ENCODE measurements at places on chromosomes 12 and 14. TPM values are rescaled to one million over a fixed set of nuclear protein-coding genes. Genes with fewer than 3 reads are reported as not detected.

GRCh38 chr12:114686773-114687500 lies 3.0 kb upstream of the TBX3 start:
- no peaks in the 10 kb centered on the region for H3K36me3 ChIP-seq
- no peaks in the 10 kb centered on the region for H3K4me1 ChIP-seq
- H3K4me3 ChIP-seq = no peak overlapping the region
- no peak for DNase-seq
- H3K27me3 ChIP-seq = no peaks in the 10 kb centered on the region

DNA sequence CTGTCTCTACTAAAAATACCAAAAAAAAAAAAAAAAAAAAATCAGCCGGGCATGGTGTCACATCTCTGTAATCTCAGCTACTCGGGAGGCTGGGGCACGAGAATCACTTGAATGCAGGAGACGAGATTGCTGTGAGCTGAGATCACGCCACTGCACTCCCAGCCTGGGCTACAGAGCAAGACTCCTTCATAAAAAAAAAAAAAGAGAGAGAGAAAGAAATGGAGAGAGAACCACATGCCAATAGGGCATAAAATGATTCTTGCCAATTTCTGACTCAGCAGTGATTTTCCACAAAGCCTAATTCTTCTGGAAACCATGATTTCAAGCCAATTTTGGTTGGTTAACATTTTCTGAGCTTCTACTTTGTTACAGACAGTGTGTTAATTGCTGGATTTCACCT lies 250.4 kb upstream of the SEL1L start:
- no peaks in the 10 kb centered on the region for H3K36me3 ChIP-seq
- no peak overlapping the region for H3K4me3 ChIP-seq
- no peak for DNase-seq
- H3K27ac ChIP-seq = no peak overlapping the region
- no peaks in the 10 kb centered on the region for H3K27me3 ChIP-seq
- no peaks in the 10 kb centered on the region for H3K4me1 ChIP-seq

GRCh38 chr12:126776026-126776655 lies 1490.8 kb upstream of the TMEM132C start:
- no peak overlapping the region for H3K27ac ChIP-seq
- no peak overlapping the region for H3K4me3 ChIP-seq
- no peak for DNase-seq

GRCh38 chr12:50922820-50923219 lies 29.5 kb upstream of the HIGD1C start:
- H3K27ac ChIP-seq = no peak overlapping the region
- H3K36me3 ChIP-seq = no peaks in the 10 kb centered on the region
- no peaks in the 10 kb centered on the region for H3K27me3 ChIP-seq
- no peak overlapping the region for H3K4me3 ChIP-seq
- peak; percentile 9 for DNase-seq

DNA sequence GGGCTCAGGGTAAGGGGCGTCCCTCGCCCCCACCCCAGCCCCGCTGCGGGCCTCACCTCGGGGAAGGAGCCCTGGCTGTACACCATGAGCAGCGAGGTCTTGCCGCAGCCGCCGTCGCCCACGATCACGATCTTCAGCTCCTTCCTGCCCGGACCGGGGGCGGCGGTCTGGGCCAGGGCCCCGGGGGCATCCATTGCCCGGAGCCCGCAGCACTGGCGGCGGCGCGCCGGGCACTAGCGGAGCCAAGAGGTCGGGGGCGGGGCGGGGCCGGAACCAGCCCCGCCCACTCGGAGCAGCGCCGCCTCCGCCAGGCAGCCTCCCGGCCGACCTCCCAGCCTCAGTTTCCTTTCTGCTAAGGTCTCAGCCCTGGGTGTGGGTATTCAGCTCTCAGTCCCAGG lies at the start of gene RHOF:
TSS of gene RHOF (minus strand) at position 249 of the 398 bp plus-strand sequence. CDS start at position 194, 55 bp downstream.
- peaks cover 40% of the 10 kb centered on the region for H3K4me1 ChIP-seq
- no peaks in the 10 kb centered on the region for H3K27me3 ChIP-seq
- no peak within 1 kb of the TSS for H3K4me3 ChIP-seq
- DNase-seq = no peak

DNA sequence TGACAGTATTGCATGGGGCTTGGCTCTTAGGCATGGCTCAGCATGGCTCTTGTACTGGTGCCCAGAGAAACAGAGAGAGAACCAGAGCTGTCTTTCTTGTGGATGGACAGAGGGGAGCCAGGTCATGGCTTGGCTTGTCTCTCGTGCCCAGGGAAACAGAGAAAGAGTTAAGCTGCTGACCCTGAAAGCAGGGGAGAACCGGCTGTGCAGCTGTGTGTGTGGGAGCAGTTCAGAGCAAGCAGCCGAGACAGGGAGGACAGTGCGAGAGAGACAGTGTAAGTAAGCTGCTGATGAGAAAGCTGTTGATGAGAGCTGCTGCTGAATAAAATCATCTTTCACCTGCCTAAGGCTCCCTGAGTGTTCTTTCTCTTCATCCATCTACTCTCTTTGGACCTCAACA lies 61.3 kb upstream of the DDHD1 start:
- H3K36me3 ChIP-seq = no peaks in the 10 kb centered on the region
- H3K27me3 ChIP-seq = no peaks in the 10 kb centered on the region
- no peak overlapping the region for H3K4me3 ChIP-seq
- no peak for DNase-seq
- H3K4me1 ChIP-seq = no peaks in the 10 kb centered on the region
- H3K27ac ChIP-seq = no peak overlapping the region

GRCh38 chr14:78917462-78917861 lies 747.3 kb downstream of the NRXN3 start:
- no peak overlapping the region for H3K27ac ChIP-seq
- H3K36me3 ChIP-seq = no peaks in the 10 kb centered on the region

GRCh38 chr14:30462358-30462757 lies 96.6 kb upstream of the G2E3 start:
- H3K4me3 ChIP-seq = no peak overlapping the region
- H3K27me3 ChIP-seq = no peaks in the 10 kb centered on the region
- H3K27ac ChIP-seq = no peak overlapping the region
- no peak for DNase-seq

DNA sequence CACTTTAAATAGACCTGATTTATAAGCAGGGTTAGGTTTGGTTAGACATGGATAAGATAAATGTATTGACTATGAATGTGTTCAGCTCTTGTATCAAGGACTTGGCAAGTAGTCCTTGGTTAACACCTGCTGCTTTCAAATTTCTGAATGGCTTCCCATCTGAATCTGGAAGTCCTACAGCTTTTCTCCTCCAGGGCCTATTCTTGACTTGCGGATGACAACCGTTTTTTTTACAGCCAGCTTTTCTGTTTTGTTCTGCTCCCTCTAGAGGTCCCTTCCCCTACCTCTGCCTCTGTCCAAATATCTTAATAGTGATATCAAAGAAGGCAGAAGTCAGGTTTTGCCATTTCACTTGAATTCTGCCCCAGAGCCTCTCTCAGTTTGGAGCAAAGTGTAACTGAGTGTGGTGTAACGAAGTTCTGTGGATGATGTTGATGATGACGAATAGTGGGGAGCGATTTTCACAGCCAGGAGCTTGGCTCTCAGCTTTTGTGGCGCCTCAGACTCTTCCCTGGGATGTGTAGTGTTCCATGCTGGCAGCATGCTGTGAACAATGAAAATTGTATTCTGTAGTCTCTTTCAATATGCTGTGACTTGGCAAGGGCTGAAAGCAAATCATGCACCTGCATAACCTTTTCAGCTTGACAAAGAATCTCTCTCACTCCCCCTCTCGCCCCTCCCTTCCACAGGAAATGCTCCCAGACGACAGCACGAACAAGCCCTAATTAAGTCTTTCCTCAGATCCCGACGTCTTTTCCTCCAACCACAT lies 5.0 kb upstream of the SLC4A8 start:
- DNase-seq = no peak
- no peak overlapping the region for H3K27ac ChIP-seq
- H3K36me3 ChIP-seq = no peaks in the 10 kb centered on the region
- peaks cover 6% of the 10 kb centered on the region for H3K27me3 ChIP-seq

DNA sequence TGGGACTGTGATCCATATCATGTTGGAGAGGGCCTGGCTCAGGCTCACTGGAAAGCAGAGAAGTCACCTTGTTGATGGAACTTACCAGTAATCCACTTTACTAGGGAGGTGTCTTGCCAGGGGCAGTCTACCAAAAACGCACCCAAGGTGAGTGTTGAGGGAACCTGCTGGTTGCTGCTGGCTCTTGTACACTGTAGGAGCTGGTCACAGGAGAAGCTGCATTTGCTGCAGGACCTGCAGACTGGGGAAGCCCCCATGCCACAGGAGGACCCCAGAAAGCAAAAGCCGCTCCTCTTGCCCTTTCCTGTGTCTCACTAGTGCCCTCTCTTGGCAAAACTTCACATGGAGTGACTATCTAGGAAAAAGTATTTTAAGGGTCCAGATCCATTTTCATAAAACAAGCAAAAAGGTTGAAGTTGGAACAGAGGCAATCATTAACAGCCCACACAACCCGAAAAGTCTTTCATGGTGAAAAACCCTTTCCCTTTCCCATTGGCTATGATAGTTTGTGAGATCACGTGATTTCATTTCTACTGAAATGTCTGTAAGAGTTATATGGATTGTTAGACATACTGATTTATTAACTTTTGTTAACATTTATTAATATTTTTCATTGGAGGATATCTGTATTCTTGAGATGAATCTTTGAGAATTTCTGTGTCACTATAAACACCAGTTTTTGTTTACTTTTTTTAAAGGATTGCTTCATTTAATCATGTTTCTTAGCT lies 59.2 kb downstream of the RASSF8 start:
- no peaks in the 10 kb centered on the region for H3K27me3 ChIP-seq
- H3K36me3 ChIP-seq = no peaks in the 10 kb centered on the region
- no peaks in the 10 kb centered on the region for H3K4me1 ChIP-seq
- H3K4me3 ChIP-seq = no peak overlapping the region
- no peak overlapping the region for H3K27ac ChIP-seq
- peak; percentile 71 for DNase-seq

GRCh38 chr12:19014240-19014639 lies 115.3 kb upstream of the PLEKHA5 start:
- H3K4me1 ChIP-seq = no peaks in the 10 kb centered on the region
- DNase-seq = no peak
- no peaks in the 10 kb centered on the region for H3K27me3 ChIP-seq
- H3K27ac ChIP-seq = no peak overlapping the region

- peaks cover 3% of the 10 kb centered on the region for H3K4me1 ChIP-seq
- H3K27me3 ChIP-seq = no peaks in the 10 kb centered on the region
- H3K4me3 ChIP-seq = peak overlapping the region; percentile 84
These were observed 1.1 kb upstream of the HOXC4 start for GRCh38 chr12:54052438-54053002.

TAS2R10 gene
- 1.4 TPM for total RNA-seq

VWF gene
- total RNA-seq = 0.73 TPM

CD69 gene
- not detected for total RNA-seq

TOMM20L gene
- total RNA-seq = not detected

Data from SJCRH30 (cell line).